ENCODE measurements at places on chromosomes 13 and 19.

GRCh38 chr13:47639738-47640447, 361.2 kb downstream of the SUCLA2 start:
- no peak for DNase-seq

DNA sequence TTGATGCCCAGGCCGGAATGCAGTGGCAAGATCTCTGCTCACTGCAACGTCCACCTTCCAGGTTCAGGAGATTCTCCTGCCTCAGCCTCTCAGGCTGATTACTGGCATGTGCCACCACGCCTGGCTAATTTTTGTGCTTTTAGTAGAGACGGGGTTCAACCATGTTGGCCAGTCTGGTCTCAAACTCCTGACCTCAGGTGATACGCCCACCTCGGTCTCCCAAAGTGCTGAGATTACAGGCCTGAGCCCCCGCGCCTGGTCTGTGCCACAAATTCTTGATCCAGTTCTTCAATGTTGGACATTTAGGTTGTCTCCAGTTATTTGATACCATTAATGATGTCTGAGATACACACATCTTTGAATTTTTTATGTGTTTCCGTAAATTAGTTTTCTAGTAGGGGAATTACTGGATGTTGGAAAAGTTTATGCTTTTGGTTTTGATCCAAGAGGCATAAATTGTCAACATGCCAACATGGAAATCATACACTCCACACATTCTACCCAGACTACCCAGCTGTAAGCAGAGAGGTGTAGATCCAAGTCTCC, 525 bp upstream of the COG3 start:
- DNase-seq: no peak

DNA sequence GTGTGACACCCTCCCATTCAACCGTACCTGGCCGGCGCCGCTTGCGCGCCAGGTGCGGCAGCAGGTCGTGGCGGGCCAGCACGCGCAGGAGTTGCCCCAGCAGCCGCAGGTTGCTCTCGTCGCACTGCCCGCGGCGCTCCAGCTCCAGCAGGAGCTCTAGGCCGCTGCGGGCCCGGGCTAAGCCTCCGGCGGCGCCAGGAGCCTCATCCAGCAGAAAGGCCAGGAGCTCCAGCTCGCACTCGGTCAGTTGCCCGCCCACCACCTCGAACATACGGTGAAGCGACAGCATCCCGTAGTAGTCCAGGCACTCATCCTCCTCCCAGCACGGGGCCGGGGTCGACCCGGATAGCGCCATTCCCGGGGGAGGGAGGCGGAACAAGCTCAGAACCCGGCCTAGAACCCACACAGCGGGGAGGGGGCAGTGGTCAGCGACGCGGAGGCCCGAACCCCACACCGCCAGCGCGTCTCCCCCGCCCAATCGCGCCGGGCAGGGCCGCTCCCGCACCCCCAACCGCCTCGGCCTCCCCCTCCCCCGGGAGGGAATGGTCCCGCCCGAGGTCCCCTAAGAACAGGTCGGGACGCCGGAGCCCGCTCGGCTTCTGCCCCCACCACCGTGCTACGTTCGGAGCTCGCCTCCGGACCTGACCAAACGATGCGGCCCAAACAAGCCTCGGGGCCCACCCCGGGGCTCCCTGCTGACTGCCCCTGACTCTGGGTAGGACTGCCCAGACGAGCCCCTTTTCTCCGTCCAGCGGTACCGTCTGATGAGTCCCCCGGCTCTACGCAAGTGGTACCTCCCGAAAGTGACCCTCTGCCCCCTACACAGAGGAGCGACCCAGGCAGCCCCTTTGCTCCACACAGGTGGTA, 591 bp downstream of the DEDD2 start:
- DNase-seq: peak; percentile 16

GRCh38 chr13:113941571-113942191, 32.2 kb downstream of the C13orf46 start:
- DNase-seq: no peak

DNA sequence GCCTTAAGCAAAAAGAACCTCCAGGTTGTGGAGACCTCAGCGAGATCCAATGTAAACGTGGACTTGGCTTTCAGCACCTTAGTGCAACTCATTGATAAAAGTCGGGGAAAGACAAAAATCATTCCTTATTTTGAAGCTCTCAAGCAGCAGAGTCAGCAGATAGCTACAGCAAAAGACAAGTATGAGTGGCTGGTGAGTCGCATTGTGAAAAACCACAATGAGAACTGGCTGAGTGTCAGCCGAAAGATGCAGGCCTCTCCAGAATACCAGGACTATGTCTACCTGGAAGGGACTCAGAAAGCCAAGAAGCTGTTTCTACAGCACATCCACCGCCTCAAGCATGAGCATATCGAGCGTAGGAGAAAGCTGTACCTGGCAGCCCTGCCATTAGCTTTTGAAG, 58.5 kb downstream of the ARHGAP35 start:
- no peak for DNase-seq

DNA sequence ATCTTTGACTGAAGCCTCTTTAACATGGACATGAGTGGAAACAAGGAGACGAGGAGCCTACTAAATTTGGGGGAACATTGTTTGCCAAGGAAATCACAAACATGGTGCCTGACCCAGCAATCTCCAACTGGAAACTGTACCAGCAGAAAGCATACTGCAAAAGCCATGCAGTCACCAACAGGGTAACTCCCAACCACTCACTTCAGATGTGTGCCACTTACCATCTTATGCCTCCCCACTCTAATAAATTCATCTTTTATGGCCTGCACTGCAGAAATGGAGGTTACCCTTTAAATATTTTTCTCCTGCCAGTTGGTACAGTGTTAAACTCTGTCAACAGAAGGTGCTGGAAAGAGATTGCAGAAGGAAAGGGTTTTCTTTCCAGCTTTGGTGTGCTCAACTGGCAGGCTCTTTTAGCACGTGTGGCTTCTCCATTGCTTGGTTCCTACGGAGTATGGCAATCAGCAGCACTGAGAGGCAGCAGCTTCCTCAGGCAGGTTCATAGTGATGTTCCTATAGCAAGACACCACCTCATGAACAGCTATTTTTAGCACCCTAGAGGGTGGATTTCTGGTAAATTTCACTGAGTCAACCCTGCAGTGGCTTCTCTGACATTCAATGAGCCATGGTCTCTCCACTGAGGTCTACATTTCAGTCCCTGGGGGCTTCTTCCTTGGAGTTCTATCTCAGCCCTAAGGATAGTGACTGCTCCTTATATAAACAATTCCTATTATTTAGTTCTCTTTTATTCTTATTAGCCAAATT, 21.4 kb downstream of the MIR17HG start:
- no peak for DNase-seq

DNA sequence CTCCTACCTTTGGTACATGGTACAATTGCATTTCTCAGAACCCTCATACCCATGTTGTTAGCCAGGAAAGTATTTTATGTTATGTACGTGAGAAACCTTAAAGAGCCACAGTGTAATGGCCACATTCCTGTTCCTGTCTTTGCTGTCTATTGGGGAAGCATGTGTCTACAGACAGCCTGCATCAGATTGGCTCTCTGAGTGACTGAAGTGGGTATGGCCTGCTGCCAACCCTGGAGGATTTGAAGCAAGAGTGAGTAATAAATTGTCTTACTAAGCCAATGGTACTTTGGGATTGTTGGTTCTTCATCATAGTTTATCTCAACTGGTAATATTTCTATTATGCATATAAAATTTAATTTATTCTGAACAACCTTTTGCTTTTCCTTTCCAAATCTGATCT, 574.1 kb downstream of the LMO7 start:
- DNase-seq: no peak

DNA sequence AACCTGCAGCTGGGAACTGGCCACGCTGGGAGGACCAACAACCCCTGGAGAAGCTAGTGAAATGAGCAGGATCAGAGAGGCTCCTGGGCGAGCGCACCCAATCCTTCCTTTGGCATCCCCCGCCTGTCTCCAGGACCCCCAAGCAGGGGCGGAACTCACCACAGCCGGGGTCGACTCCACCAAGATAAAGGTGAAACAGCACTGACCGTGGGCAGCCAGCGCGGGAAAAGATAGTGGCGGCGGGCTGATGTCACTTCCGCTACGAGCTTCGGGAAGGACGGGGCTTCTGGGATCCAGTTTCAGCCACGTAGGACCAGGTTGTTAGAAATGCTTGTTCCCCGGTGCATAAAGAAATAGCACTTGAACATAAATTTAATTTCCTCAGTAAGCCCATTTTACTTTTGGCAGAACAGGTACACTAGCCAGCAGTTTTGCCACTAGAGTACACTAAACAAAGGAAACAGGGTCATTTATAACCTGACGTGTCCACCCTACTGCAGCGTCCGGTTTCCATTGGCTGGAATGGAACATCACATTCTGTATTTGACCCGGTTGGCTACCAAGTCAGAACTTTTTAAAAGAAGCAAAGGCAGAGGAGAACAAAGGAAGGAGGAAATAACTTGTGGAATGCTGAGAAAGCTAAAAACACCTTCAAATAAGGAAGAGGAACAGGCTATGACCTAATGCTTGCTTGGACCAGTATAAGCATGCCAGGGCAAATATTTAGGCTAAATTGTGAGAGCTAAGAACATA, 25.5 kb upstream of the ZNF562 start:
- no peak for DNase-seq

DNA sequence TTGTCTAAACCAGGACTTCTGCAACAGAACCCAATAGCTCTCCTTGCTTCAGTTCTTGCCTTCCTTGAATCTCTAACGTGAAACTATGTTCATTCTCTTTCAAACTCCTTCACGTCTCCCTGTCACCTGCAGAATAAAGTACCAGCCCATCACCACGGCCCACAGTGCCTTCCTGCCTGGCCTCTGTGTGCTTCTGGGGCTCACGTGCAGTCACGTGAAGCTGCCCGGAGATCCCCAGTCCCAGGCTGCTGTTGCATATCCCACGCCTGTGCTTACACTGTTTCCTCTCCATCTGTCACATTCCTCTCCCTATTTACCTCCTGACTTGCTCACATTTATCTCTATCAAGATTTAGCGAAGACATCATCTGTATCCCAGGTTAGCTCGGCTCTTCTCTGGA, 102.8 kb downstream of the STARD13 start:
- DNase-seq: no peak
